B cell (primary cell): ENCODE measurements at places on chromosomes 2 and 18.

DNA sequence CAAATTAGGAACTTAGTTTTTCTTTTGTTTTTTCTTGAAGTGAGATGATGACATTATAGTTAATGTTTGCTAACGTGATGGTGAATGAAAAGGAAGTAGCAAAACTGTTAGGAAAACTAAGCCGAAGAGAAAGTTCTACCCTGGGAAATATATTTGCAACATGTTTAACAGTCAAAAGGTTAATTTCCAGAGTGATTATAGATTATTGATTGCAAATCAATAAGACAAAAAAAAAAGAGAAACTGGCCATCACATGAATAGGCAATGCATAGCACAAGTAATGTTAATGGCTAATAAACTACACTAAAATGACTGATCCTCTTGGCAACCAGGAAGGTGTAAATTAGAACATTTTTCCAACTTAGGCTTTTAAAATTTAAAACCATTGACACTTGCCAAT is 26.0 kb upstream of the AMMECR1L start:
- DNase-seq = no peak

DNA sequence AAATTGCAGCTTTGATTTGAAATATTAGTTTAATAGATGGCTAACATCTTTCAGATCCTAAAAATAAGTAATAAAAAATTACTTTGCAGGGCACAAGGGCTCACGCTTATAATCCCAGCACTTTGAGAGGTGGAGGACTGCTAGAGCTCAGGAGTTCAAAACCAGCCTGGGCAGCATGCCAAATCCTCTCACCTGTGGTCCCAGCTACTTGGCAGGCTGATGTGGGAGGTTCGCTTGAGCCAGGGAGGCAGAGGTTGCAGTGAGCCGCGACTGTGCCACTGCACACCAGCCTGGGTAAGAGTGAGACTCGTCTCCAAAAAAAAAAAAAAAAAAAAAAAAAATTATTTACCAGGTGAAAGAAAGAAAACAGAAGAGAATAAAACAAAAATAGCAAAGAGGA is 449.8 kb downstream of the NRXN1 start:
- DNase-seq = no peak

DNA sequence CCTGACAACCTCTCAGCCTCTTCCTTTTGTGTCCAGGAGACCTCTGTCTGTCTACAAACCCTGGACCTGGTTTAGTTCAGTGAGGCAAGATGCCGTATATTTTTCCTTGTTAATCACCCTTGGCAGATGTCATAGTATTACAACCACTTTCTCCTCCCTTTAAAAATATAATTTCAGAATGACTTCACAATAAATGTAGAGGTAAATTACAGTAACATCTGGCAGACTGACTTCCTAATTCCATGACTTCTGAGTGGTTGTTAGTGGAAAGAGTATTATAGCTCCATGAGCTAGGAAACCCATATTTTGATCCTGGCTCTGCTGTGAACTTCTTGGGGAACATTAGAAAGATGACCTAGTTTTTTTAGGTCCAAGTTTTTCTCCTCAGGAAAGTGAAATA is 39.5 kb downstream of the SPATS2L start:
- DNase-seq = no peak

GRCh38 chr2:5953525-5953924 is 261.3 kb downstream of the SOX11 start:
- no peak for DNase-seq
